ENCODE measurements at places on chromosomes 6 and 20.

- DNase-seq: no peak
Measured at GRCh38 chr6:106536357-106536756, 92.9 kb downstream of the RTN4IP1 start.

DNA sequence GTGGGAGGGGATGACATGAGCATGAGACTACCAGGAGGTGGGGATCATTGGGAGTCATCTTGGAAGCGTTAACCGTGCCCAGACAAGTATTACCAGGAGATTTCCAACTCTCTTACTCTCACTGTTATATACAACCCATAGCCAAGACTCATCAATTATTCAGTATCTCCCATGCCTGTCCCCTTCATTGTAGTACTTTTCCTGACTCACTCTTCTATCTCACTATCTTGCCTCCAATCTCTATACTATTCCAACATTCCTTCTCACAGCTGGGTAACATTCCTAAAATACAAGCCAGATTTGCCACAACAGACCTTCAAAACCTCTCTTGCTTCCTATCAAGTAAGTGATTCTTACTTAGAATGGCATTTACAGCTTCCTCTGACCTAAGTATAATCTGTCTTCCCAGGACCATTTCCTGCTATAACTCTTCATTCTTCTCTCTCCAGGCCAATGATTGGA is 226.3 kb upstream of the SMLR1 start:
- DNase-seq: peak; percentile 96

DNA sequence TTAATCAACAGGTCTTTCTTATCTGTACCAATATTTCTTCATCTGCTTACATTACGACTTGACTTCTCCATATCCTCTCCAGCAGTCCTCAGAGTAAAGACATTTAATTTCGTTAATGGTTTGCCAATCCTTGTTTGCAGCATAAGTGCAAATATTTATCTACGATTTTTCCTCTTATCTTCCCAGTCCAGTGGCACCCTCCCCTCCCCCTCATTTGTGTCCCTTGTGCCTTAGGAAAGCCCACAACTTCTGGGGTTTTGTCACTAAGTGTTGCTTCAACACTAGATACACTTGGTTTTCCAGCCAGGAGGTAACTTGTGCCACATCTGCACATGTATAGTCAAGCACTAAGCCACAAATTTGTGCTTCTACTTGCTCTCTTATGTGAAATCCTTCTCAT is 327.2 kb downstream of the CBLN4 start:
- no peak for DNase-seq

DNA sequence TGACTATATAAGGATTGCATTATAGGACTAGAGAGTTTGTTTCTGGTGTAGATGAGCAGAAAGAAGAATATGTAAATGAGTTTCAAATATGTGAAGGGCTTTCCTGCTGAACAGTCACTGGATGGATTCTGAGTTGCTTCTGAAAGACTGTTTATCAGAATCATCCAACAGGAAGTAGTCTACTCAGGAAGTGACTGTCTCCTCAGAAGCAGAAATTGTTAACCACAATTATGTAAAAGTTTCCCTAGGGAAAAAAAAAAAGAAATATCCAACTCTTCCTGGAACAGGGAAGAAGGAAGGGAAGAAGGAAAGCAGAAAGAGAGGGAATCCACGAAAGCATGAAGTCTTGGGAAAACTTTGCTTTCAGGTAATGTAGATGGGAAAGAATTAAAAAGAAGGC is 138.9 kb downstream of the TENT5A start:
- DNase-seq: peak; percentile 93

DNA sequence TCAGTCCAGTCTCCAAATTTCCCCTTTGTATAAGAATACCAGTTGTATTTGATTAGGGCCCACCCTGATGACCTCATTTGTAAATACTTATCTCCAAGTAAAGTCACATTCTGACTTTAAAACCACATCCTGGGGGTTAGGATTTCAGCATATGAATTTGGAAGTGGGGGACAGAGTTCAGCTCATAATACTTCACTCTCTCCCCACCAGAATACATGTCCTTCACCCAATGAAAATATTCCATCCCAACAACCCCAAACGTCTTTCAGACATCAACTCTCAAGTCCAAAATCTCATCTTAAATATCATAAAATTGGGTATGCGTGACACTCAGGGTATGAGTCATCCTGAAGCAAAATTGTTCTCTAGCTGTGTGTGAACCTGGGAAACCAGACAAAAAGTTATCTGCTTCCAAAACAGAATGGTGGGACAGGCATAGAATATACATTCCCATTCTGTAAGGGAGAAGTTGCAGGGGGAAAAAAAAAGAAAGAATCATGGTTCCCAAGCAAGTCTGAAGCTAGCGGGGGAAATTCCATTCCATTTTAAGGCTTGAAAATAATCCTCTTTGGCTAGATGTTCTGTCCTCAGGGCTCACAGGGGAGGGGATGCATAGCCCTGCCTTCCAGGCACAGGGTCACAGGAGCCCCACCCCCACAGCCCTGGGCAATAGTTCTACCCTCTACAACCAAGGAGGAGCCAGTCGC is 113.9 kb downstream of the ADAT2 start:
- peak; percentile 78 for DNase-seq

DNA sequence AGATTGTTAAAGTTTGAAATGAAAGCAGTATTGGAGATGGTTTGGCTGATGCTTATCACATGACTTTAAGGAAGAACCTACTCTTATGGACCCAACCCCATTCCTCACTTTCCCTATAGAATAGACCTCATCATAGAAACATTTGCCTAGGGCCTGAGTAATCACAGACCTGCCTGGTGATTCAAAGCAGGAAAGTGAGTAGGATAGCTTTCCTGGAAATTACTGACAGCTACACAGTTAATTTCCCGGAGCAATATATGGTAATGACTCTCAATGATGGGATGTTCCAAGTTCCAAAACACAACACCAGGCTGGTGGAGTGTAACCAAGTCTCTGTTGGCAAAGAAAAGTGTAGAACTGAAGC is 233.8 kb downstream of the SIM1 start:
- peak; percentile 89 for DNase-seq

DNA sequence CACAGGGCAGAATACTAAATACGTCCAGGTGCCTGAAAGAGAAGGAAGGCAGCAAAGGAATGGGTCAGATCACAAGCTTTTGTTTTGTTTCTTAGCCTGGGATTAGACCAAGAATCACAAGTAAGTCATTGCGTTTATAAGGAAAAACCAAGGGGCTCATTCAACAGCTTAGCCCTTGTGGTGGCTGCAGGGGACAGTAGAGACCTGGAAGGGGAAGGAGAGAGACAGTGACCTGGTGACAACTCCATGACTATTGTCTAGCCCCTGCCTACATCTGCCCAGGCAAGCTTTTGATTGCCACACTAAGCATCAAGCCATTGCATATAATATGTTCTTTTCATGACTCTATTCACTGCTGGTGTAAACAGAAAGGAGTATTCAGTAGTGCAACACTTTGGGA is 30.2 kb upstream of the TBC1D7 start:
- no peak for DNase-seq

- DNase-seq: no peak
Measured at GRCh38 chr6:146901940-146902816, 302.0 kb upstream of the STXBP5 start.

DNA sequence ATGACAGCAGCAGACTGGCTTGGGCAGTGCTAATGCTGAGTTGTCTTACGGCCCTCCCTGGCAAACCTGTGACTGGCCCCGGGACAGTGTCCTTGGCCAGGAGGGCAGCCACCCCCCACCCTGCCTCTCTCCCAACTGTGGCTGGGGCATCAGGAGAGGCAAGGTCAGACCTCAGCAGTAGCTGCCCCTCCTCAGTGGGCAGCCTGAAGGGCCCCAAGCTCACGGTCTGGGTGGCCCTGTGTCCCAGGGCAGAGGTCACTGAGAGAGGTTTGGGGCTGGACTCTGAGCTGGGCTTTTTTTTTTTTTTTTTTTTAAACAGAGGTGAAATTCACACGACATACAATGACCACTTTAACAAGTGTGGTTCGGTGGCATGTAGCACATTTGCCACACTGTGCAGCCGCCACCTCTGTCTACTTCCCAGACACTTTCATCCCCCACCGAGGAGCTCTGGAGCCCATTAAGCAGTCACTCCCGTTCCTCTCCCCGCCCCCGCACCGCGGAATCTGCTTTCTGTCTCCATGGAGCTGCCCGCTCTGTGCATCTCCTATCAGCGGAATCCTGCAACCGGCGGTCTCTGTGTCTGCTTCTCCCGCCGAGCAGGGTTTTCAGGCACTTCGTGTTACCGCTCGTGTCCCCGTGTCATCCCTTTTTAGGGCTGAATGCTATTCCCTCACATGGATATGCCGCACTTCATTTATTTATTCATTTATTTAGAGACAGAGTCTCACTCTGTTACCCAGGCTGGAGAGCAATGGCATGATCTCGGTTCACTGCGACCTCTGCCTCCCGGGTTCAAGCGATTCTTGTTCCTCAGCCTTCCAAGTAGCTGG is 67.9 kb upstream of the GATA5 start:
- no peak for DNase-seq

DNA sequence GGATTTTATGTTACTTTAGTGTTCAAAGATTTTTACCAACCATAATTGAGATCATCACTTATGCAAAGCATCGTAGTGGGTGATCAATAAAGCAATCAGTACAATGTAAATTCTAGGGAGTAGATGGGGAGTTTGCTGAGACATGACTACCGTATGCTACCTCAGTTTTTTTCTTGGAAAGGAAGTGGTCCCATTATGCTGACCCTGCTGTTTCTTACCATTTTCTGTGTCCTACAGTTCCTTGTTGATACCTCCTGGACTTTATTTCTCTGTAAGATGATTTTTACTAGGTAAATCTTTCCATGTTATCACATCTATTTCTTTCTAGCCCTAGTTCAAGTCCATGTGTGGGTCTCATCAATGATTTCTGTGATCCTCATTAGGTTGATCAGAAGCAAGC is 19.3 kb upstream of the NKAIN2 start:
- DNase-seq: no peak

DNA sequence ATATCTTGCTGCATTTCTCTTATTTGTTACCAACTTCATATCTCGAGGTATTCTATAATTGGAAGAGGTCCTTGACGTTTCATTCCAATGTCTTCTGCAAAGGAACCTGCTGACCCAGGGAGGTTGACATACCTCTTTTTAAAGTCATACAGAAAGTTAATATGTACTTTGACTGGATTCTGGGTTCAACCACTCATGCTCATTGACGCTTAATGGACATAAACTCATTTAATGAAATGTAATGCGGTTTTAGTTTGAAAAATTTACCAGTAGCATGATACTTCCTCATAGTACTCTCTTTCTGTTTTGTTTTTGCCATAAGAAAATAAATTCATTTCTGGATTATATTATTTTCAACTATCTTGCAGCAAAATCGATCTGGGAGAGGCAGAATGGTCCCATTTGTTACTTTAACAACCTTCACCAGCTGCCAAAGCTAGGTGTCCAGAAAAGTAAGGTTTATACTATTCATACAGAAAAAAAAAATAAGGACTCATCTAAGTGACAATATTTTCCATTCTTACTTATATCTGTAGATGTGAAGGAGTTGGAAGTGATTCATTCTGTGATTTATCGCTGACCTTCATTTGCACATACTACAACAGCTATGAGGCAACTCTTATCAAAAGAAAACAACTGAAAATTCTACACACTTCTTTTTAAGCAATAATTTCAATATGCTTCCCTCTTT is 101.6 kb downstream of the ATXN1 start:
- peak; percentile 15 for DNase-seq

- DNase-seq: no peak
Measured at GRCh38 chr6:97392735-97393134, 109.7 kb upstream of the MMS22L start.

DNA sequence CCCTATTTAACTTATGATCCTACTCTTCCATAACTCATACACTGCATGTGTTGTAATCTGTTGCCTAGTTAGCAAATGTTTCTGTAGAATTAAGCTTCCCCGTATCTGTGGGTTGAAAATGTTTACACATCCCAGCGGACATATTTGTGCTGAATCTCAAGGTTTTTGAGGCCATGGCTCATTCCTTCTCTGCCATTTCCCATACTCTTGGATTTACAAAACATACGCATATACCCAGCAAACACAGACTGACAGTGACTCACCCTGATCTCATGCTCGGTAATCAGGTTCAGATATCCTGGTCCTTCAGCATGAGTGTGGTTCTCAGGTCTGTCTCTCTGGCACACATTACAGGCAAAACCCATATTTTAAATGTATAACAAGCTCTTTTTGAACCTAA is 58.7 kb downstream of the AGPAT4 start:
- peak; percentile 96 for DNase-seq

- no peak for DNase-seq
Measured at GRCh38 chr20:44976698-44977097, 10.4 kb downstream of the STK4 start.

DNA sequence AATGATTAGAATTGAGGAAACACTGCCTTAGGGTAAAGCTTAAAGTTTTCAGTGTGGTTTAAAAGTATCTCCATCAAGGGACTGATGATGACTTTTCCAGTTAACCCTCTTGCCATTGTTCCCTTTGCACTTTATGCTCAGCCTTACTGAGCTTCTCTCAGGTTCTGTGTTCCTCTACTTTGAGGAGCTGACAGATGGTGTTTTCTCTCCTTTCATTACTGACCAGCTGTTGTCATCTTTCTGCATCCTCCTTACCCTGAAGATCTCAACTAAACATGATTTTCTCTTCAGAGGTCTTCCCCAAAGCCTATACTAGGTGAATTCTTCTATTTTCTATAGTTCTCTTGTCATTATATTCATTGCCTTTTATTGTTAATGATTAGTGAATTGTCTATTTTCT is 475.6 kb upstream of the SYNCRIP start:
- DNase-seq: no peak

GRCh38 chr6:129120856-129121638 is 238.1 kb downstream of the LAMA2 start:
- peak; percentile 9 for DNase-seq

GRCh38 chr6:143159001-143159400 is 98.3 kb downstream of the AIG1 start:
- no peak for DNase-seq

DNA sequence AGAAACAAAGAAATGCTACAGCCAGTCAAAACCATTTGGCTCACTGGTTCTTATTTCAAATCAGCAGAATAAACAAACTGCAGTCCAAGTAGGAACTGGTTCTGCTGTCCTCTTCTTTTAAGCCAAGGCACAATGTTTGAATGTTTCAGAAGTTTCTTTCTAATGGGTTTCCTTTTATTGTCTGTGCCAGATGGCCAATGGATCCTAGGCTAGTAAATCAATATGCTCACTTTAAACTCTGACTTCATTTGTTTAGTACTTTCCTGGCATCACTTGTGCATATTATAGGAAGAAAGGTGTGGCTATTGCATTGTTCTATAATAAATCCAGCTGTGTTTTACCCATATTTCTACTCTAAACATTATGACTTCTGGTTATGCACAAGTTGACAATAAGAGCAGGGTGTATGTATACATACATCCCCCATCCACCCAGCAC is 99.7 kb upstream of the PLCB4 start:
- no peak for DNase-seq

GRCh38 chr20:38665094-38665493 is 59.2 kb upstream of the SLC32A1 start:
- DNase-seq: no peak

GRCh38 chr6:2790588-2791449 is 25.6 kb downstream of the WRNIP1 start:
- DNase-seq: peak; percentile 84

- DNase-seq: no peak
Measured at GRCh38 chr6:46170357-46171289, at the start of gene ENPP5. TSS of gene ENPP5 (minus strand) at chr6:46170980. CDS start at chr6:46168262, 2,718 bp downstream.
